ENCODE measurements at places on chromosomes 4 and X.

GRCh38 chrX:71514367-71515037, 18.4 kb upstream of the OGT start:
- DNase-seq: no peak

DNA sequence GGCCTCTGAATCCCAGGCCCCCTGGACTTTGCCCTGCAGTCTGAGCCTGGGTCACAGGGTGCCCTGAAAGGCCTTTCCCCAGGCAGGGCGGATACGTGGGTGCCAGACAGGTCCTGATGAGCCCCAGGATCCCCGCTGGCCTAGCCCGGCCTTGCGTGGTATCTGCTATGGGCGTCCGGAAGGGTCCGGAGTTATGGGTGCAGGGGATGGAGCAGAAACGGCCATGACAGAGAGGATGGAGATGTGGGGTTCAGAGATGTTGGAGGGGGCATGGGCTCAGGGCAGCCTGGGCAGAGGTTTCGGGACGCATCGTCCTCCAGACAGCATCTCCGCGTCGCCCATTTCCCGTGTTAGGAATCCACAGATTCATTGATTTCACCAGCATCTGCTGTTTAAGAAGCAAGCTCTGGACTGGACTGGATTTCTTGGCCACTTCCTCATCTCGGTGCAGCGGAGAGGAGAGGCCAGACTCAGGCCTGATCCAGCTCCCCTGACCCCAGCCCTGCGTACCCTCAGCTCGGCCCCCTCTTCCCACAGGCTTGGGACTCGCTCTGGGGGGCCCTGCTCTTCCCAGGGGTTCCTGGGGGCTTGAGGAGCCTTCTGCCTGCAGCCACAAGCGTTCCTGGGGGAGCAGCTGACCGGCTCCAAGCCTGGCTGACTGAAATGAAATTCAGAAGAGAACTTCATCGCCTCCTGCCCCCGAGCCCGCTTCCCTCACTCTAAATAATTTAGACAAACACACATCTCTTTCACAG, 86.9 kb upstream of the ADRA2C start:
- no peak for DNase-seq

GRCh38 chrX:116317409-116317808, 119.0 kb upstream of the SLC6A14 start:
- no peak for DNase-seq

GRCh38 chr4:105257817-105258495, 111.3 kb downstream of the TET2 start:
- DNase-seq: no peak

- DNase-seq: no peak
Observed at GRCh38 chrX:122552286-122552800, 631.7 kb upstream of the GRIA3 start.

GRCh38 chr4:47990145-47990544, 26.3 kb downstream of the CNGA1 start:
- no peak for DNase-seq

DNA sequence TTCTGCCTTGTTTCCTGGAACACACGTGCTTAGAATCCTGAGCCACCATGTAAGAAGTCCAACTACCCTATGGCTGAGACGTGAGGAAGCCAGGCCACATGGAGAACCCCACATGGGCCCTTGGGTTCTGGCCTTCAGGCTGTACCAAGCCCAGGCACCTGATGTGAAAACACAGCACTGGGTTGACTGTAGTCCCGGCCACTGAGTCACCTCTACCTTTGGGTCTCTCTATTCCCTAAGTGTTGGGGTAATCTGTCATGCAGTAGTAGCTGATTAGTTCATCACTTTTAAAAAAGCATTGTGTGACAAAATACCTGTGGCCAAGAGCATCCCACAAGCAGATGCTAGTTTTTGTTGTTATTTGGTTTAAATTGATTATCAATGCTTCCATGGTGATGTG, 24.3 kb downstream of the CFAP97 start:
- DNase-seq: no peak

GRCh38 chrX:17692709-17693346, 44.5 kb upstream of the SCML1 start:
- no peak for DNase-seq

GRCh38 chr4:117907646-117908045, 126.6 kb upstream of the NDST3 start:
- no peak for DNase-seq

DNA sequence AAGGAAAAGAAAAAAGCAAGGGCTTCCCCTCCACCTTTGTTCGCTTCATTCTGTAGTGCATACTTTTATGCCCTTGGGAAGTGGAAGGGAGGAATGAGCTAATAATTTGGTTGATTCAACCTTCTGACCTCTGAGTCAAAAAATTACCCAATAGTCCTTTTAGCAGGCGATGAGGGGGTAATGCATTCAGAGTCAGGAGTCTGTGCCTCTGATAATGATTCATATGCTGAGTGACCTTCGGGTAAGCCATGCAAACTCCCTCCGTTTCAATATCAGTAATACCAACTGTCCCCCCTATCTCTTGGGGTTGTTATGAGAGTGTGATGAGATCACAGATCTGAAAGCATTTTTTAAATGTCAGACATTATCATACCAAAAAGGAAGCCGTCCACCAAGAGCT, 41.6 kb upstream of the ACSL4 start:
- no peak for DNase-seq

DNA sequence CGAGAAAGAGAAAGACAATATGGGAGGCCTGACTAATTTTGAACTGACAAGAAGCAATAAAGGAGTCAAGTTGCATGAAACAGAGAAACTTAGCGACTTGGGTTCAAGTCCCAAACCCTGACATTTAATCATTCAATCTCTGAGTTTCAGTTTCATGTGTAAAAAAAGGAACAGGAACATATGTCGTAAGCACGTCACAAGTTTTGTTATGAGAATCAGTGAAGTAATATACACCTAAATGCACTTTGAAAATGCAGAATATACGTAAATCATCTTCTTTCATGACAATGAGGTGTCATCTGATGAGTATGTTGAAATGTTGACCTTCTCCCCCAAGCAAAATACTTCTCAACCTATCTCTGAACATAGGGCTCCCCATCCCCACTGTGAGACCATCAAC, 10.4 kb downstream of the ACOT9 start:
- DNase-seq: peak; percentile 15
